ENCODE measurements at places on chromosomes 12 and 14.

GRCh38 chr14:25102788-25103187, 52.8 kb upstream of the STXBP6 start:
- DNase-seq = no peak

DNA sequence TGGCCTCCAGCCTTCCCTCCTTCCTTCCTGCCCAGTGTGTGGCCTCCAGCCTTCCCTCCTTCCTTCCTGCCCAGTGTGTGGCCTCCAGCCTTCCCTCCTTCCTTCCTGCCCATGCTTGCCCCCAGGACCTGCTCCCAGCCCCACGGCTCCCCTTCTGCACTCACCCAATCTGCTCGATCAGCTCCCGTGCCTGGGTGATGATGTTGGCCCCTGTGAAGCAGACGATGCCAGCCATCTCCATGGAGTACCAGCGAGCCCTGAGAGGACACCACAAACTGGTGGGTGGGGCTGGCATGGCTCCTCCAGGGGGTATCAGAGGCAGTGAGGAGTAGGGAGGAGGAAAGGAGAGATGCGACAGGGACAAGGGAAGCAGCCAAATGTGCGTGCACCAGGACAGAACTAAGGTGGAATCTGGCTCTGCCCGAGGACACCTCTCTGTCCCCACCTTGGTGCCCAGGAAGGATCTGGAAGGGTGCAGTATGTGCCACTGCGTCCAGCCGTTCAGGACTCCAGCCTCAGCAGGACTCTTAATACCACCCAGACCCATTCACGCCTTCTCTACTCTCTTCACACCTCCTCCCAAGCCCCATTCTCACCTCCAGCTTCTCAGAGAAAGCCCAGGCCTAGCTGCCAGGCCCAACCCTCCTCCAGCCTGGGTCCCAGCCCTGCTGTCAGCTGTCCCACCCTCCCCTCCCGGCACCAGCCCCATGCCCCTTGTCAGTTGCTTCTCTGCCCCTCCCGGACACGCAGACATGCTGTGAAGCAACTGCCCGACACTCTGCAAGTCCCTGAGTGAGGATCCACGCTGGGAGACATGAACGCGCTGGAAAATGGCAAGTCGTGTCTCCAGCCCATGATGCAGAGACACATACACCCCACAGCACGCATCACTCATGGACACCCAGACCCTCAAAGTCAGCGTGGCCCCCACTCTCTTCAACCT, 22.7 kb downstream of the POLE start:
- DNase-seq = no peak

DNA sequence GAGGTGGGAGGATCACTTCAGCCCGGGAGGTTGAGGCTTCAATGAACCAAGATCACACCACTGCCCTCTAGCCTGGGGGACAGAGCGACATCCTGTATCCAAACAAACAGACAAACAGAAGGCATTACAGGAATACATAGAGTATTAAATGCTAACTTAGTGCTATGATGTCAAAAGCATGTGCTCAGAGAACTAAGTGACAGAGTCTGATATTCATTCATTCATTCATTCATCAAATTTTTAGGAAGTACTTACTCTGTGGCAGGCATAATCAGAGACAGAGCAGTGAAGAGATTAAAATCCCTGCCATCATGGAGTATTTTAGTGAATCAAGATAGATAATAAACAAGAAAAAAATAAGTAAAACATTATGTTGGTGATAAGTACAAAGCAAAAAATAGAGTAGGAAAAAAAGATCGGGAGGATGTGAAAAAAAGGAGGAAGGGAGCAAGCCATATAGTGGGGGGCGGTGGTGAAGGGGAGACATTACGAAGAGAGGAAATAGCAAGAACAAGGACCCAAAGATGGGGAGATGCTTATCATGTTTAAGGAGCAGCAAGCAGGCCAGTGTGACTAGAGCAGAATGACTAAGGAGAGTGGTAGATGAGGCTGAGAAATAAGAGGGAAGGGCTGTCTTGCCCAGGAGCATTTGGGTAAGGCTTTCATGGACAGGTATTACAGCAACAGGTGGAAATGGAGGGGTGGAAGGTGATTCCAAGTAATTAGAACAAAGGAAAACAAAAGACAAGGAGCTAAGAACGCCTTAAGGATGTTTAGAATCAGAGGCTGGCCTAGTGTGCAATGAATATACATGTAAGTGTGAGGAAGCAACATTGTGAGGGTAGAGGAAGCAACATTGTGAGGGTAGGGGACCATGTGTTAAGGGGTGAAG, 2.8 kb downstream of the MAP4K5 start:
- peak; percentile 49 for DNase-seq

GRCh38 chr12:67704071-67704470, 55.5 kb downstream of the DYRK2 start:
- no peak for DNase-seq

DNA sequence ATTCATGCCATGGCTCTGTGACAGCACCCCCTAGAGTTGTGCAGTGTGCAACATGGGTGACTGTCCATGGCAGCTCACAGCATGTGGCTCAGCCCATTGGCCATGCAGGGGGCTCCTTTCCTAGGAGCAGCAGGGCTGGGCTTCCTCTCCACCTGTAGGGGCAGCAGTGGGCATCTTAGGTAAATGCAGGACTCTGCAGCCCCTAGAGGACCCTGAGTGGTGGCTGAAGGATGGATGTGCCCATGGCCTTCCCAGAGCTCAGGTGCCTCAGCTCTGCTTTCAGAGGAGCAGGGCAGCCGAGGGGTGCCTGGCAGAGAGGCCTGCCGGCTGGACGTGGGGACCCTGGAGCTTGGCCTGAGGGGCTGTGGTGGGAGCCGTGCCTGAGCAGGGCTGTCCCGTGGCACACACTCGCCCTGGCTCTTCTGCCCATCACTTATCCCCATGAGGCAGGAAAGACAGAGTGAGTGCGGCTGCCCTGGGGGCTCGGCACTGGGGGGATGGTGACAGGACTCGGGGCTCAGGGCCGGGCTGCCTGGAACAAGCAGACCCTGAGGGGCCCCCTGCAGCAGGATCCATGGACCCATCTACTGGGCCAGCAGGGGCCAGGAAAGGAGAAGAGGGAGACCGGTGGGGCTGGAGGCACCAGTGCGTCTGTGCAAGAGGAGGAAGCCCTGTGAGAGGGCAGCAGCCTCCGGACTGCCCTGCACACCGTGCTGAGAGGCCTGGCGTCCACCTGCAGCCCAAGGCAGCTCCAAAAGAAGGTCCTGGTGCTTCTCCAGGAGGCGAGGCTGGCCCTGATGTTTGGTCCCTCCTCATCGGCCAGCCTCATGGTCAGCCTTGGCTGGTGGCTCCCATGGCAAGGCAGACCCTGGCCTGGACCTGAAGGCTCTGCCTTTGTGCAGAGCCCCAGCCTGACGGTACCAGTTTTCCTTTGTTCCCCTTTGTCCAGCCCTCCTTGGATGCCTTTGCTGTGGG, 7.6 kb downstream of the ADSS1 start:
- no peak for DNase-seq

GRCh38 chr12:53579545-53579955, 46.6 kb downstream of the ATF7 start:
- DNase-seq = no peak

GRCh38 chr12:124174451-124175348, 120.2 kb upstream of the RFLNA start:
- DNase-seq = peak; percentile 59

DNA sequence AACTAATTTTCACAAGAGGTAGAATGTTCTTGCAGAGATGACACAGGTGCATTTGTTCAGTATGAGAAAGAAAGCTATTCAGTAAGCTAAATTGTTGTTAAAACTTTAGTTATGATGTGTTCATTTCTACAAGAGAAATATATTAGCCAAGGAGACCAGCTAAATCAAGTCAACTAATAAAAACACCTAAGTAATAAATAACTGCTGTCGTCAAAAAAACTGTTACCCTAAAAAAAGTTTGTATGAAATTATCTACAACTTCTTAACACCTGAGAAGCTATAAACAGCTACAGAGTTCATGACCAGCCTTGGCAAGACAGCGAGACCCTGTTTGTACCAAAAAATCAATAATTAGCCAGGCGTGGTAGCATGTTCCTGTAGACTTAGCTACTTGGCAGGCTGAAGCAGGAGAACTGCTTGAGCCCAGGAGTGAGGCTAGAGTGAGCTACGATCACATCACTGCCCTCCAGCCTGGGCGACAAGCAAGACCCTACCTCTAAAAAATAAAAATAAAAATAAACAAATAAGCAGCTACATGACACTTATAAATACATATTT, 67.6 kb upstream of the AP4S1 start:
- DNase-seq = no peak

DNA sequence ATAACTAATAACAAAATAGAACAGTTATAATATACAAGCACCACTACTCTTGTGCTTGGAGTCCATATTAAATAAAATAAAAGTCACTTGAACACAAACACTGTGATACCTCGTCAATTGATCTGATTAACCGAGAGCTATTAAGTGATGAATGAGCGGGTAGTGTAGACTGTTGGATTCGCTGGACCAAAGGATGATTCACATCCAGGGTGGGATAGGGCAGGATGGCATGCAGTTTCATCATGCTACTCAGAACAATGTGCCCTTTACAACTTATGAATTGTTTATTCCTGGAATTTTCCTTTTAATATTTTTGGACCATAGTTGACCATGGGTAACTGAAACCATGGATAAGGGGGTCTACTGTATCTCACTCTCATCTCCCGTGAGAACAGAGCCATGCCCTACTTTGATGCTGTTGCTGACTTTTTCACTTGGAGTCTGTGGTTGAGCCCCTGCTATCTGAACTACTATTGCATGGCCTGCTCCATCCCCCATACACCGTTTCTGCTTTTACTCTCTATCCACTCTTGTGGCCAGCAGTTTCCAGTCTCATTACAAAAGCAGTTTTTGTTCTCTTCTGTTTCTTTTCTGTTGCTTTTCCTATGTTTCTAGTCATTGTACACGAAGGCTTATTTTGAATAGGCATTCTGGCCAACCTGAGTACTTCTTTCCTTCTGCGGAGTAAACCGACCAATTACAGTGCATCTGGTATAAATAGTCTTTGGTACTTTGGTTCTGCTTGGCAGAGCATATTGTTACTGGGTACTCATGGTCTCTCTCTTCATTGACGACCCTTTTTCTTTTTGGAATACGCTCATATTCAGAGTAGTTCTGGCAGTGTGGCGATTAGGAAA, 12.2 kb downstream of the TMTC2 start:
- DNase-seq = no peak

DNA sequence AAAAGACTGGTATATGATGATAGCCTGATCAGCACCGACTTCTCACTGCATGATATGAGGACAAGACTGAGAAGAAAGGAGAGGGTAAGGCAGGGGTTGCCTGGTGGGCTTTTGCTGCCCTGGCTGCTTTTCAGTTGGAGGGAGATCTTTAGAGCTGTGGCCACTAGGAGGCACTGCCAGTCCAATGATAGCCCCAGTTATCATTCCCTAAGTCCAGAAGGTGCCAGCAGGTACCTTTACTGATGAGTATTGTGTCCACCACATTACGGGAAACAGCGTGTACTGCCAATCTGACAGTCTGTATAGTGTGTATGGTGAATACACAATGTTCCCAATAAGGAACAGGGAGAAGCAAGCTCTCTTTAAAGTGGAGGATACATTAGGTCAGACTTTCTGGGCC, 55.8 kb upstream of the CCDC175 start:
- DNase-seq = peak; percentile 55

DNA sequence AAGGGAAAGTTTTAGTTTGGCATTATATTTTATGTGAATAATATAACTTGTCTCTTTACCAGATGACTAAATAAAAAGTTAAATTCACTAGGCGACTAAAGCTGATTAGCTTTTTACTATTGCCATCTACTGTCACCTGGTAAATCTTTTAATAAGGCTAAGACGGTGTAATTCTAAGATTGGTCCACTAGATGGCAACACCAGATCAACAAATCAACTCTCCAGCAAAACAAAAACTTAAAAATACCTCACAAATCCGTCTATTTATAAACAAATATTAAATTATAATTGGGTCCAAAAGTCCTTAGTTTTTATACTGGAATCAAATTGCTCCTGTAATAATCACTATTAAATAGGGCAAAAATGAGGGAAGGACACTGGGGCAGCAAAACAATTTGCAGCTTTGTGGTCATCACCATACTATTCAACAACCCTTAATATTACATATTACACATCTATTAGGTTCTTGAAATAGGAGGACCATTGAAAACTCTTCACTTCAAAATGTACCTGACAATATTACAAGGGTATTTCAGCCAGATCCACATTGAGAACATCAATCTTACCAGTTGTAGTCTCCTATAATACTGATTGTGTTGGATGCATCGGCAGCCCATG, 47.9 kb downstream of the GALC start:
- peak; percentile 80 for DNase-seq

GRCh38 chr14:22885975-22886374, 3.0 kb downstream of the REM2 start:
- DNase-seq = no peak

GRCh38 chr12:85301051-85301450, 21.0 kb downstream of the ALX1 start:
- DNase-seq = no peak

GRCh38 chr12:13093848-13094220, 9.6 kb downstream of the GSG1 start:
- no peak for DNase-seq

DNA sequence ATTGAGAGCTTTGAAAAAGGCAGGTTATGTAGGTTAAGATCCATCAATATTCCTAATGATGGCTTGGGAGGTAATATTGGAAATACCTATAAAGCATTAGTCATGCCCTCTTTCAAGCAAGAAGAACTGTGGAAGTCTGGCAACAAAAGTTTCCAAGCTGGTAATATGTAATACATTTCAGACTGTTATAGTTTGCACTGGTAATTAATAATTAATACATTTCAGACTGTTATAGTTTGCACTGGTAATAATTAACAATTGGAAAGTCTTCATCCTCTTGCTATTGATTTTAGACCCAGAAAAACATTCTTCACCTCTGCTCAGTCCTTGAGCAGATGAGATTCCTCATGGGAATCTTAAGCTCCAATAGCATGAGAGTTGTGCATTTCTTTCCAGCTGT, 29.0 kb upstream of the WDR89 start:
- no peak for DNase-seq

DNA sequence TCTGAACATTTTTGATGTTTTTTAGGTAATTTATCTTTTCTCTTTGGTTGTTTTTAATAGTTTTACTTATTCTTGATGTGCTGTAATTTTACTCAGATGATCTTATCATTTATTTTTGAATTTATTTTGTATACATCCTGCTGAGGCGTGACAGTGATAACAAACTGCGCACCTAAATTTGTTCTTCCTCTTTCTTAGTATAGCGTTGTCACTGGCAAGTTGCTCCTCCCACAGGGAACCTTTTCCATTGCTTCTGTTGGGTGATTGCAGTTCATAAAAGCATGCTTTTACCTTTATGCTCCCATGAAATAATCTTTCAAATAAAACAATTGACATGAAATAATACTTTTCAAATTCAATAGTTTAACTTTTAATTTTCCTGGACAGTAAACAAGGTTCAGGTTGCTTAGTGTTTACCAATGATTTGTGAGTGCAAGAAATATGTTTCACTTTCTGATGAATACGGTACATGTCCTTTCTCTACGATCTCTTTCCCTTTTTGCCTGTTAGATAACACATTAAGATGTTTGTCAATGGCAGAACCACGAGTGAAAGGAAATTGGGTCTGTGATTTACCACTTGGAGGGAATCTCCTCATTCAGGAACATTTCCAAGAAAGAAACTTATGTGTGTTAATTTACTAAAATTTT, 223.3 kb downstream of the CCDC91 start:
- no peak for DNase-seq

Data from cardiac fibroblast (primary cell).